ENCODE measurements at places on chromosomes 1 and 21. TPM values are rescaled to one million over a fixed set of nuclear protein-coding genes. Genes with fewer than 3 reads are reported as not detected.

Gene SLC19A2
- 5.4 TPM for total RNA-seq

Gene FAM131C
- not detected for total RNA-seq

Gene MEX3A
- not detected for total RNA-seq

Gene UBL4B
- total RNA-seq = not detected

Gene ORC1
- 1.2 TPM for total RNA-seq

Gene SDCCAG8
- total RNA-seq = 43.5 TPM

Gene RRP1
- total RNA-seq = 27.5 TPM

Gene ANXA9
- total RNA-seq = not detected

Gene FAM43B
- not detected for total RNA-seq

Gene TRIM58
- 0.36 TPM for total RNA-seq

Gene GGPS1
- 55.3 TPM for total RNA-seq

Gene C1orf141
- not detected for total RNA-seq

Gene OR10K1
- total RNA-seq = not detected

Gene RALGPS2
- total RNA-seq = 31.1 TPM

Gene MTARC1
- total RNA-seq = not detected

Gene TMEM269
- 1.0 TPM for total RNA-seq

Gene CSF3R
- total RNA-seq = not detected

Gene TCHHL1
- total RNA-seq = not detected

Gene LCE2C
- not detected for total RNA-seq

Gene F11R
- total RNA-seq = 16.3 TPM

Gene KCNC4
- 11.9 TPM for total RNA-seq

Gene ZNF436
- total RNA-seq = 8.9 TPM

Gene MARK1
- not detected for total RNA-seq
